ENCODE measurements at places on chromosomes 4 and X. TPM values are rescaled to one million over a fixed set of nuclear protein-coding genes. Genes with fewer than 3 reads are reported as not detected.

The CPZ gene
- total RNA-seq, result 0.90 TPM

DNA sequence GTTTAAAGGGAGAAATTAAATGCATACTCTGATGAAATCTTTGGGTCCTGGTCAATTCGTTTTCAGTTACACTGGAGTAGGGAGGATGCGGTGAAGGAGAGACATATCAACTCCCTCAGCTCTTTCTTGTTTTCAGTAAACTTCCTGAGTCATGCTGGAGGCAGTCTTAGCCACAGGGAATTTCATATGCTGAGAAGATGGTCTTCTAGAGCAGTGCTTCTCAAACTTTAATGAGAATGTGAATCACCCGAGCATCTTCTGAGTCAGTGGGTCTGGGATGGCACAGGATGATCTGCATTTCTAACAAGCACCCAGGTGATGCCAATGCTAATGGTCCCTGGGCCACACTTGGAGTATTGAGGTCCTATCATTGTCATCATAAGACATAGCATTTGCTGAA is 214.5 kb downstream of the KIT start:
- DNase-seq, result no peak

The P2RY10 gene
- not detected for total RNA-seq

GRCh38 chrX:18353931-18354368 is 538 bp downstream of the SCML2 start:
- peak; percentile 47 for DNase-seq

The STATH gene
- not detected for total RNA-seq

- no peak for DNase-seq
These were observed 51.1 kb downstream of the RPS6KA3 start for GRCh38 chrX:20215565-20215964.

The CXCR3 gene
- total RNA-seq, result 0.54 TPM

- DNase-seq, result no peak
These were observed 39.5 kb upstream of the RASL11B start for GRCh38 chr4:52822583-52822971.

The UCHL1 gene
- 397 TPM for total RNA-seq

DNA sequence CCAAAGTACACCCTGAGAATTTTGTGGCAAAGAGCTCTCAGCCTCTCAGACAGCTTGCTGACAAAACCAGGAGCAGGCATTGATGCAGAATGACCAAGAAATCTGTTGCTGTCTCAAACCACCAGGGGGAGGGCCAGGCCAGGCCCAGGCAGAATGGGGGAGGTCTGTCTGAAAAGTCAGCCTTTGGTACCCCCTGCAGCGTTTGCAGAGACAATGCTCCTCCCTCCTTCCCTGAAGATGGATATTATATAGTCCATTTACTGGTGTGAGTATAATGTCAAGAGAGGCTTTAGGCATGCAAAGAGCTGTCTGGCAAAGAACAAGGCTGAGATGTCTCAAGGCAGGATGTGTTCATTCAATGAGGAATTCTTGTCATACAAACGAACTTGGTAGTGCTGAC is 52.9 kb upstream of the TRPC5OS start:
- peak; percentile 47 for DNase-seq

GRCh38 chr4:182745237-182745636 is 171.9 kb downstream of the DCTD start:
- no peak for DNase-seq

- no peak for DNase-seq
These were observed 69.9 kb downstream of the GATB start for GRCh38 chr4:151690876-151691275.

The PCYT1B gene
- total RNA-seq, result 26.1 TPM

DNA sequence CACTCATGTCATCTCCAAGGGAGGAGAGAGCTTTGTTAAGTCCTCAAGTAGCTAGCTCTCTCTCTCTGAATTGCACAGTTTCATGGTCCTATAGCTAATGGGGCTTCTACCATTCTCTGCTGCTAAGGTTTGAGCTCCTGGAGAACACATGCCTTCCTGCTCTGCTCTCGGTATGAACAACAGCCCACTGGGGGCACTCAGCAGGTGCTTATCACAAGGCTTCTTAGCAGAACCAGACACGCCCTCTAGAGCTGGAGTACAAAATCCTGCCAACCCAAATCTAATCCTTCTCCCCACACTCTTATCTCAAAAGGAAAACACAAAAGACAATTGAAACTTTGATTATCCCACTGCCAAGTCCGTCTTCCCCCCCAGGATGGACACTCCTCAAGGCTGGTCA is 176.5 kb downstream of the HS3ST1 start:
- DNase-seq, result no peak

The AMTN gene
- not detected for total RNA-seq

DNA sequence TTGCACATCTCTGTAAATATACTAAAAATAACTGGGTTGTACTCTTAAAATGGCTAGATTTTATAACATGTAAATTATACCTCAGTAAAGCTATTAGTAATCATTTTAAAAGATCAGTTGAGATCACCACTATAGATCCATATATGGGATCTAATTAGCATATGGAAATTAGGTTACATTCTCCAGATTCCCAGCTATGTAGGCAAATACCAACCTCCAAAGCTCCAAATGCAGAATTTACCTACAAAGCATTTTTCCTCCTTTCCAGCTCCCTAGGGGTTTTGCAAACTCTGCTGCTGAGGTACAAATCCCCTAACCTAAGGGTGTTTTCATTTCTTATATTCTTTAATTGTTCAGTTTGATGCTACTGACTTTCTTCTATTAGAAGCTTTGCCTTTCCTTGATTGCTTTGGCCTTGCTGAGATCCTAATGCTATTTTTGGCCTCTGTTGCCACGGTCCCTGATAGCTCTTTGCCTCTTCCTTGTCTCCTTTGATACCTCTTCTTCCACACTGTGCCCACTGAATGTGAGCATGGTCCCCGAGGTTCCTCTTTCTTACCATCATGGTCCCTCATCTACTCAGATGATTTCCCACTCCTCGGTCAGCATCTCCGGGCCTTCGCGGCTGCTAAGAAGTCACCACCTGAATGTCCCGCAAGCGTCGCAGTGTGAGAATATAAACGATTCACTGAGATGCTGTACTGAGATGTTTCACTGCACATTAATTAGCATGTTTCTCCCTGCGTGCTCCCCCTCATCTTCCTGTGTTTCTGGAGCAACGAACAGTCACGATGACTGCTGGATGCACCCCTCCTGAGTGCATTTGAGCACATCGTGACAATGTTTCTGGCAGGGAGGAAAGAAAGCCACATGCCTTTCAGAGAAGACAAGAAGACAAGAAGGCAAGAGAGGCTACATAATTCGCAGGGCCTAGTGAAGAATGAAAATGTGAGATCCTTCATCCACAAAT is 23.8 kb downstream of the ENPP6 start:
- no peak for DNase-seq

DNA sequence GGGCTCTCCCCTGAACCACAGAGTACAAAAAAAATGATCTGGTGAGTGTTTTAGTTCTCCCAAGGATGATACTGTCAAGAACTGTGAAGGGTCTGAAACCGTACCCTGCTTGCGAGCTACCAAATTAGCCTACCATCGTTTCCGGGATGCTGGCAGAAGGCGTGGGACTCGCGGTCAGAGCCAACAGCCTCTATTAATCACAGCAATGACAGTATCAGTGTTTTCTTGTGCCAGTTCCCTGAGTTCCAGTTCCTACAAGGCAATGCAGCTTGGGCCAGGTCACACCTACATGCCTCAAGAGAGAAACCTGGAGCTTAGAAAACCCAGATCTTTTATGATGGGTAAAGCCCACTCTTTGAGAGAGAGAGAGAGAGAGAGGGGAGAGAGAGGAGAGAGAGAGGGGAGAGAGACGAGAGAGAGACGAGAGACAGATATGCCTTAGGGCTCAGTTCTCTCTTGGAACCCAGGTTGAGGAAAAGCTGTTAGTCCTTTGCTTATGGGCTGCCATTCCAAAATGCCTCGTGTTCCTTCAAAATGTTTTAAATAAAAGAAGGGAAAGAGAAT is 327.8 kb downstream of the ARHGAP10 start:
- no peak for DNase-seq

DNA sequence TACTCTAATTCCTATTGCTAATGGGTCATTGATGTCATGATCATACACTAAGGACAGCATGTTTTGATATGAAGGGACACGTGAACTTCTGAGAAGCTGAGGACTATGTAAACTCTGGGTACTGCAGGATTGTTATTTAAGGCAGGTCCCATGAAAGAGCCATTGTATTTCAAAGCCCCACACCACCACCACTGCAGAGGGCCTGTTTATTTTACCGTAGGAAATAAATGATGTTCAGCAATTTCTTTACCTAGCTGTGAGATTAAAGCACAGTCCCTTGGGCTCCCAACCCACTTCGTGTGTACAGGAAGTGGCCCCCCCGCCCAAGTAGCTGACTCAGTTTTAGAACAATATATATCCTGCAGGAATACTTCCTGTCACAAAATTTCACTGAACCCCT is 89.8 kb upstream of the ACSL4 start:
- no peak for DNase-seq

The CXCL8 gene
- not detected for total RNA-seq

GRCh38 chrX:155881158-155881993 is at the start of gene VAMP7:
Gene VAMP7, plus strand, starts transcription at chrX:155881345. Its CDS starts 8,122 bp downstream, at chrX:155889467.
- peak; percentile 76 for DNase-seq

The PRDX4 gene
- total RNA-seq, result 74.6 TPM

The PHKA1 gene
- total RNA-seq, result 4.0 TPM

GRCh38 chr4:24181005-24181404 is 291.2 kb upstream of the PPARGC1A start:
- no peak for DNase-seq

The BEX5 gene
- 45.4 TPM for total RNA-seq

- DNase-seq, result no peak
These were observed 44.5 kb upstream of the TRIM2 start for GRCh38 chr4:153159728-153160221.

Data from endothelial cell (in vitro differentiated cells).